ENCODE measurements at places on chromosomes 3 and 15. TPM values are rescaled to one million over a fixed set of nuclear protein-coding genes. Genes with fewer than 3 reads are reported as not detected.

TRH gene
- not detected for total RNA-seq

NKTR gene
- total RNA-seq: 80.9 TPM

CLDND1 gene
- total RNA-seq: 279 TPM

- peak; percentile 78 for DNase-seq
Measured at GRCh38 chr15:67820992-67821783, 4.1 kb upstream of the SKOR1 start.

DNA sequence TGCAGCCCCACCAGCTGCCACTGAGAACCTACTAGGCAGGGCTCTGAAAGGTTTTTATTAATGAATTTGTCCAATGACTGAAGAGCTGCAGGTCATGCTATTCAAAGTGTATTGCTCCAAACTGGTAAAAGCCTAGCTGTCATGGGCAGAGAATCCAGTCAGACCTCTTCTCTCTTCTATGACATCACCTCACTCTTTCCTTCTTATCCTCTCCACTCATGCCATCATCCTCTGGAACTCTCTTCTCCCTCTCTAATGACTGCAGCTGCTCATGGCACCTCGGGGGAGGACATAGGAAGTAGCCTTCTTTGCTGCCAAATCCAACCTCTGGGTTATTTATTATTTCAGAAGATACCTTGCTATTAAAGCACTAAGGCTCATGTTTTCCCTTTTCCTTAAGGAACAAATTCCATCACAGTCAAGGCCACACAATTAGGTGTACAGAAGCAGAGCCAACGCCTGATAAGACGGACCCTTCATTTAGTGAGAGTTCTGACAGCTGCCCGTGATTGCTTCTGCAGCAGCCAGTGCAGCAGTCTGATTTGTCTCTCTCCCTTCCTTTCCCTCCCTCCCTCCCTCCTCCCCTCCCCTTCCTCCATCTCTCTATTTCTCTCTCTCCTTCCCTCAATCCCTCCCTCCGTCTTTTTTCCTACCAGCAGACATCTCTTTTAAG lies 87.0 kb upstream of the ONECUT1 start:
- DNase-seq: no peak

- DNase-seq: no peak
Measured at GRCh38 chr3:9686050-9686550, 17.5 kb upstream of the CPNE9 start.

GRCh38 chr3:37493485-37494080 lies 319.2 kb upstream of the LRRFIP2 start:
- no peak for DNase-seq

GRCh38 chr3:144164352-144164751 lies 192.7 kb downstream of the DIPK2A start:
- no peak for DNase-seq

DNA sequence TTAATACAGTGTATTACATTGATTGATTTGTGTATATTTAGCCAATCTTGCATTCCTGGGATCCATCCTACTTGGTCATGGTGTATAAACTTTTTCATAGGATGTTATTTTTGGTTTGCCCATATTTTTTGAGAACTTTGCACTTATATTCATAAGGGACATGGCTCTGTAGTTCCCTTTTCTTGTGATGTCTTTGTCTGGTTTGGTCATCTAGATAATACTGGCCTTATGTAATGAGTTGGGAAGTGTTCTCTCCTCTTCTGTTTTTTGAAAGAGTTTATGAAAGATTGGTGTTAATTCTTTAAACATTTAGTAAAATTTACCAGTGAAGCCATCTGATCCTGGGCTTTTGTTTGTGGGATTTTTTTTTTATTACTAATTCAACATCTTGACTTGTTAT lies 9.6 kb downstream of the CHST13 start:
- no peak for DNase-seq

DNA sequence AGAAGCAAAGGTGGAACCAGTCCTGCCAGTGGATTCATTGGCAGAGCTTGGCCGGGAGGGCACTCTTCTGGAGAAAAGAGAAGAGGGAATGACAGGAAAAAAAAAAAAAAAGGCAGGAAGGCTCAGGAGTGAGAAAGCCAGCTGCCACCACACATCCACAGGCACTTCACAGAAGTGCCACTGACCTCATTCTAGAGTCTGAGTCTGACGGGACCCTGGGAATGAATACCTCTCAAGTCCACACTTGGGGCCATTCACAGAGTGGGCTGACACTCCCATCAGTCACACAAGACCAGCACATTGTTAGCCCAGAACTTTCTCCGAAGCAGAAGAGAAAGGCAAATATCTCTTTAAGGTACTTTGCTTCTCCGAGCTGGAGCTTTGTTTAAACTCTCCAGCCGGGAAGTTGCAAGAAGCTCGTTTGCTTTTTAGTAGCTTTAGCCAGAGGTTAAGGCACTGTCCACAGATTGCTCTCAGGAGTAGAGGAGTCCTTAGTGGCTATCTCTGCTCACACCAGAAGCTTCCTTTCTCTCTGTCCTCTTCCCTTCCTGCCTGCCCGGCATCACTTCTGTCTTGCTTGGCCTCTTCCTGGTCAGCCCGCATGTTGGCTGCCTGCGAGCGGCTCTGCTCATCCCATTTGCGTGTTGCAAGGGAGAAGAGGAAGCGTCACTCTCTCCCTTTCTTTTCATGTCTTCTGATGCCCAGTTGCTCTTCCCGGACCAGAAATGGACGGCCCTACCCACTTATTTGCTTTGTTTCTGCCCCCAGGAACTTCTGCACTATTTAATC lies 53.8 kb downstream of the CMTM6 start:
- no peak for DNase-seq

CCDC66 gene
- total RNA-seq: 36.8 TPM

ISLR gene
- total RNA-seq: not detected

DGKG gene
- total RNA-seq: 0.14 TPM

CHL1 gene
- not detected for total RNA-seq

GRCh38 chr15:40364251-40364650 lies 6.2 kb downstream of the DISP2 start:
- DNase-seq: no peak

GRCh38 chr3:195876297-195877064 lies 31.9 kb downstream of the TNK2 start:
- DNase-seq: no peak

- DNase-seq: no peak
Measured at GRCh38 chr15:58487724-58488120, 55.9 kb downstream of the LIPC start.

TLR9 gene
- 0.17 TPM for total RNA-seq

- DNase-seq: peak; percentile 87
Measured at GRCh38 chr3:30667280-30667651, 60.9 kb downstream of the TGFBR2 start.

DNA sequence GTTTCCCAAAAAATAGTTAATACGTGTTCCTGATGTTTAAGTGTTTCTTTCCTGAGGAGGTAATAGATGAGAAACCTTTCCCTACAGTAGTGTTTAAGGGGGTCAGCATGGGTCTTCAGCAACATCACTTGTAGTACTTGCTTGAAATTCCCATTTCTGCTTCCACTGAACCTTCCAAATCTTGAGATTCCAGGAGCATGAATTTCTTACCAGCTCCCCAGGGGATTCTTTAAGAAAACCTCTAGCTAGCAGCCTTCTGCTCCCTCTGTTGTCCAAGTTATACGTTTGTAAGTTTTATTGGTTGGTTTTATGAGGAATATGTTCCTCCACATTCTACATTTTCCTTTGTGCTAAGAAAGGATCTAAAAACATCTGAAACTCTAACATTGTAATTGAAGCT lies 38.2 kb upstream of the ACP3 start:
- DNase-seq: no peak

DNA sequence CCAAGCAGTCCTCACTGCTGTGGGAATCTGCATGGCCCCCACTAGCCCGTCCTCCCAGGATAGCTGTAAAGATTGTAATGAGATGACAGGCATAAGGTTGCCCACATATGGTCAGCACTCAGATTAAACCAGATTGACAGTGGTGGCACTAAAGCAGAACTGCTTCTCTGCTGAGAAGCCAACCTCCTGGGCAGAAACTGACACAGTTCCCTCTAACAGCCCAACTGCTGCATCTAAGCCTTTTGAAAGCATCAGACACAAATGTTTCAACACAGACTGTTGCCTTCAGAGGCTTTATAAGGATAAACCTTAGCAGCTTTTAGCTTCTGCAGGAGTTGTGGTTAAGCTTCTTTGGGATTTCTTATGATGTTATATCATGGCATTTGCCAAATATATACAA lies 13.0 kb downstream of the DCLK3 start:
- no peak for DNase-seq

AP3B2 gene
- not detected for total RNA-seq

SLC12A1 gene
- total RNA-seq: not detected

DNA sequence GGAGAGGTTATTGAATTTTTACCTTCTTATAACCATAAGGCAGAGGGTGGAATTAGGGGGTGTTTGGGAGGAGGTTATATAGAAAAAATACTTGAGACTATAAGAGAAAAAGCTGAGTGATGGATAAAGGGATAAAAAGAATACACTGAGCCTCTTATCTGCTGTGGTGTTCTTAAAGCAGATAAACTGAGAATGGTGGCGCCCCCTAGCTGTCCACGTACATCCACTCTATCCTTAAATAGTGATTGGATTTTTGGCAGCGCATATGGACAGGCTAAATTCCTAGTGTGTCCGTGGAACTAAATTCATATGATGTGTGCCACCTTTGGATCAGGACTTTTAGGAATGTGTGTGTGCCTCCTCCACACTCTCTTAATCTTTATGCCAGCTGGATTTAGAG lies 121.1 kb downstream of the OXSM start:
- peak; percentile 78 for DNase-seq

- no peak for DNase-seq
Measured at GRCh38 chr3:167450675-167451074, 23.2 kb downstream of the SERPINI2 start.

ITGB5 gene
- 2.2 TPM for total RNA-seq

- DNase-seq: no peak
Measured at GRCh38 chr3:37559461-37559860, 302.2 kb upstream of the CTDSPL start.

DNA sequence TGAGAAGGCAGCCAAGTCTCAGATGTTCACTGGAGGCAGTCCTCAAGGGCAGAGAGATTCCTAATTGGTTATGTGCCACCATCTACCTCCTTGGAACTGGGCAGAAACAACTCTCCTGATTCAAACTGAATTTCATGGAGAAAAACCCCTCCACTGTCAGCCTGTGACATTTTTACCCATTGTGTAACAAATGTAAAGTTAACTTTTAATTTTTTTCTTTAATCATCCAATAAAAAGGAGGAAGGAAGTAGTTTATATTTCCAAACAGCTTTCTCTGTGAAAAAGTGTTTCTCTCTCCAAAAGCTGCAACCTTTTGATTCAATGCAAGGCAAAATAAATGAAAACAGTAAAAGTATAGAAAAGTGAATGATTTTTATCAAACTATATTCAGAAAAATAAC lies 510 bp upstream of the COLQ start:
- no peak for DNase-seq

GRK7 gene
- not detected for total RNA-seq

GRCh38 chr15:82183121-82184031 lies 79.2 kb downstream of the EFL1 start:
- no peak for DNase-seq

GRCh38 chr3:159944781-159945180 lies 43.9 kb upstream of the IL12A start:
- no peak for DNase-seq

GRCh38 chr3:39226106-39226741 lies 33.8 kb upstream of the XIRP1 start:
- DNase-seq: no peak

DNA sequence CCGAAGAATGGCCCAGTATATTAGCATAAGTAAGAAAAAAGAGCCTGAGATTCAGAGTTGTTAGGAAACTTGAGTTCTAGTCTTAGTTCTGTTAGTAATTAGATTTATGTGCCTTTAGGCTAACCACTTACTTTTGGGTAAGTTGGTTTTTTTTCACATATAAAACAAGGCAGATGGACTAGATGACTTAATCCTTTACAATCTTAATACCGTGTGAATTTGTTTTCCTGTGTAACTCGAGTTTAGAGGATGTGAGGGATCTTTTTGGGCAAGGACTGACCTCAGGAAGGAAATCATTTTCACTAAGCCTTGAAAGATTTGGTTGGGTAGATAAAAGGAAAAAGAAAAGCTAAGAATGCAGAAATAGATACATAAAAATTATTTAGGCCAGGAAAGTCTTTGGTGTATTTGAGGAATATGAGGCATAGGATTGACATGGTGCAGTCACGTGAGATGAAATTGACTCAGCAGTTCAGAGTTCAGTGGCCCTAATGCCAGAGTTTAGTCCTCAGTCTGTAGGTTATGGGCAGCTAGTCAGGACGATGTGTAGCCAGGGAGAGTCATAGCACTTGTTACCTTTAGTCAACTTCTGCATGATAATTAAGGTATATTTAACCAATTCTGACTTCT lies 34.6 kb downstream of the PAK2 start:
- no peak for DNase-seq

DNA sequence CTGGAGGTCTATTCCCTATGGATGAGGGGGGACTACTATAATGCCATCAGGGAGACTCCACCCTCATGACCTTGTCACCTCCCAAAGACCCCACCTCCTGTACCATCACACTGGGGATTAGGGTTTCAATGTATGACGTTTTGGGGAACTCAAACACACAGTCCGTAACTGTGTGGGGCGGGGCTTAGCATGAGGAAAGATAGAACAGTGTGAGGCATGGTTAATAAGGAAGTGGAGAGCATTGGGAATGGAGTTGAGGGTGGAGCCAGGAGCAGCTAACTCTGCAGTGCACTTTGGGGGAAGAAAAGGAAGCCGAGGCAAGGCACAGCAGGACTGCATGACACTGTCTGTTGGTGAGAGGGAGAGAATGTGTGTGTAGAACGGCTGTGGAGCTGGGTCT lies 90.9 kb upstream of the AGBL1 start:
- DNase-seq: no peak

MME gene
- not detected for total RNA-seq

DNA sequence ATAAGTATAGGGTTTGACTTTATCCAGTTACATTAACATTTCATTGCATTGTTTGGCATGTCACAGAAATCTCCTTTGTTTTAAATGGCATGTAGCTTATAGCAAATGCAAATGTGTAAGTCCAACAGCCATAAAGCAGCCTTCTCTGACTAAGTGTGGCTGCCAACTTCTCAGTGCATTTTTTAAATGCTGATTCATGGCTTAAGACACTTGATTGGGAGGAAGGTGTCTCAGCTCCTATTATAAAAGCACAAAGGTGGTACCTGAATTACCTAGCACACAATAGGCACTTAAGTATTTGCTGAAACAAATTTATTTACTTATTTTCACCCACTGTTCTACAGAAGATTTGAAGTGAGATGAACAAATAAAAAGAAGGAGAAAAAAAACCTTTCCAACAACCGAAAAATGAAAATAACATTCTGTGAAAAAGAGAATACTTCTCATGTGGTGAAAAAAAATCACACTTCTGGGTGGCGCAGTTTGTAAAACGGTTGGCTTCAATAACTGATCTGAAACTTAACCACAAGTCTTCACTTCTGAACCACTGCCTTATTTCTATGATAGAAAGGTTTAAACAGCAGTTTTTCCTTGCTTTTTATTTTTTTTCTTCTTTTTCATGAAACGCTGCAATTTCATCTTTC lies 105.5 kb upstream of the ICE2 start:
- peak; percentile 79 for DNase-seq

DNA sequence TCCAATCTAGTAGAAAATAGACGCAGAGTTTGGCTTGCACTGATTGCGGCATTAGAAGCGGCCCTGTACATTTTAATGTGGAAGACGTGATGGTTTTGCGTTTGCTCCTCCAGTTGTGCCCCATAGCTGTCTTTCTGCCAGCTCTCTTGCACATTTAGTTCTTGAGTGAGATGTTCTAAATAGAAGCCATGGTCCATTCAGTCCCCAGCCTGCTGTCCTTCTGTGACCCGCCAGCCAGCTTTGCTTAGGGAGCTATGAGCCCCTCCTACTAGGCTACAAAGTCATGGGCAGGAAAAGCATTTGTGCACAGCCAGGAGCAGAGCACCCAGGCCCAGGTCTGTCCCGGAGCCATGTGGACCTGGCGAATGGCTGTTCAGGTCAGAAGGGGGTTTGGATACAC lies 50.3 kb downstream of the APBA2 start:
- DNase-seq: no peak

All from activated CD4-positive, alpha-beta T cell treated with anti-CD3 and anti-CD28 coated beads, Interleukin-2, amount 10 ng/mL, durations not matched to agents 24 days and 14 days (primary cell).